Liver (tissue), 10 donors: ENCODE measurements at places on chromosomes 5 and 9.
A peak's percentile ranks its signal among the peaks of the same experiment; 100 is the strongest.

- H3K4me3 ChIP-seq: no peak overlapping the region
- H3K36me3 ChIP-seq: no peaks in the 10 kb centered on the region
These were observed 15.6 kb upstream of the FOXD1 start for GRCh38 chr5:73464016-73464745.

DNA sequence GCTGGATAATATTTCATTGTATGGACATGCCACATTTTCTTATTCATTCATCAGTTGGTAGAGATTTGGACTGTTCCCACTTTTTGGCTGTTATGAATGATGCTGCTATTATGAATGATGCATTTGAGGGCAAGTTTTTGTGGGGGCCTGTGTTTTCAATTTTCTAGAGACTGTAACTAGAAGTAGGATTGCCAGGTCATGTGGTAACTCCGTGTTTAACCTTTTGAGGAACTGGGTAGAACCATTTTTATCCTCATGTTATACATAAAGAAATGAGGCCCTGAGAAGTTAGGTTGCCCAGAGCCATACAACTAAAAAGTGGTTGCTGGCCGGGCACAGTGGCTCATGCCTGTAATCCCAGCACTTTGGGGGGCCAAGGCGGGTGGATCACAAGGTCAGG is 22.4 kb upstream of the STRBP start:
- no peaks in the 10 kb centered on the region for H3K4me1 ChIP-seq
- H3K4me3 ChIP-seq: no peak overlapping the region
- no peak for DNase-seq
- no peaks in the 10 kb centered on the region for H3K27me3 ChIP-seq
- H3K36me3 ChIP-seq: no peaks in the 10 kb centered on the region

- H3K27ac ChIP-seq: no peak overlapping the region
- peak overlapping the region; percentile 59 for H3K4me3 ChIP-seq
These were observed 1.1 kb downstream of the TESK1 start for GRCh38 chr9:35606138-35606504.

GRCh38 chr9:111114486-111114885 is 76.2 kb upstream of the LPAR1 start:
- no peak overlapping the region for H3K4me3 ChIP-seq
- H3K4me1 ChIP-seq: no peaks in the 10 kb centered on the region
- no peak for DNase-seq
- no peaks in the 10 kb centered on the region for H3K27me3 ChIP-seq
- H3K27ac ChIP-seq: no peak overlapping the region

DNA sequence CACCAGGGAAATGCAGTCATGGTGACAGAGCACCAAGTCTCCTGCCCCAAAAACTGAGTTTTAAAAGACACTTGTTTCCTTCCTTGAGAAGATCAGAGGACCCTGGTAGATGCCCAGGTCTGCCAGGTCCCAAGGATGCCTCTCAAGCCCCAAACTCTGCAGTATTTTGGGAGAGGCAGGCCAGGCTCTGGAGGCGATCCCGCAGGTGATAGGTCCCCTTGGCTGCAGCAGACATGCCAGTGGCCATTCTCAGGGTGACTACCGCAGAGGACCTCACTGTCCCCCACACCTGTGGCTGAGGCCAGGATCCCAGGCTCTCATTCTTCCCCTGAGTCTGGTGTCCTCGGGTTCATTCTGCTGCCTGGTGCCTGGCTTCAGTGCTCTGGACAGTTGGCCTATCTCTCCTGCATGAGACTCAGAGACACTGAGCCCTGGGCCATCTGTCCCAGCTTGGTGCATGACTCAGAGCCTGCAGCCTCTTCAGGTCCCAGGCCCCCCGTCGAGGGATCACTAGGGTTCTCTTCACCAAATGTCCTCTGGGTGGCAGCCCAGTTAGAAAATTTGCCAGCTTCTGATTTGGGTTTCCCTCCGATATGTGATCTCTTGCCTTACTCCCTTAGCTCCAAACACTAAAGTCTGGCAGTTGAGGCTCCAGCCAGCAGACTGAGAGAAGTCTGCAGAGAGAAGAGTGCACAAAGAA is 59.7 kb upstream of the GARNL3 start:
- H3K27ac ChIP-seq: no peak overlapping the region
- DNase-seq: no peak
- no peaks in the 10 kb centered on the region for H3K36me3 ChIP-seq
- no peaks in the 10 kb centered on the region for H3K27me3 ChIP-seq

- H3K36me3 ChIP-seq: no peaks in the 10 kb centered on the region
- no peak for DNase-seq
- H3K27ac ChIP-seq: no peak overlapping the region
- peaks cover 1% of the 10 kb centered on the region for H3K4me1 ChIP-seq
These were observed 37.5 kb downstream of the ZCCHC7 start for GRCh38 chr9:37157726-37158377.

- H3K4me1 ChIP-seq: peaks cover 57% of the 10 kb centered on the region
- H3K36me3 ChIP-seq: peaks cover 7% of the 10 kb centered on the region
- H3K27me3 ChIP-seq: no peaks in the 10 kb centered on the region
These were observed 45.7 kb downstream of the NSUN2 start for GRCh38 chr5:6587171-6587570.

- no peaks in the 10 kb centered on the region for H3K36me3 ChIP-seq
- H3K27me3 ChIP-seq: no peaks in the 10 kb centered on the region
- H3K27ac ChIP-seq: no peak overlapping the region
- H3K4me3 ChIP-seq: no peak overlapping the region
These were observed 2.3 kb upstream of the FBXW11 start for GRCh38 chr5:172008689-172009141.

DNA sequence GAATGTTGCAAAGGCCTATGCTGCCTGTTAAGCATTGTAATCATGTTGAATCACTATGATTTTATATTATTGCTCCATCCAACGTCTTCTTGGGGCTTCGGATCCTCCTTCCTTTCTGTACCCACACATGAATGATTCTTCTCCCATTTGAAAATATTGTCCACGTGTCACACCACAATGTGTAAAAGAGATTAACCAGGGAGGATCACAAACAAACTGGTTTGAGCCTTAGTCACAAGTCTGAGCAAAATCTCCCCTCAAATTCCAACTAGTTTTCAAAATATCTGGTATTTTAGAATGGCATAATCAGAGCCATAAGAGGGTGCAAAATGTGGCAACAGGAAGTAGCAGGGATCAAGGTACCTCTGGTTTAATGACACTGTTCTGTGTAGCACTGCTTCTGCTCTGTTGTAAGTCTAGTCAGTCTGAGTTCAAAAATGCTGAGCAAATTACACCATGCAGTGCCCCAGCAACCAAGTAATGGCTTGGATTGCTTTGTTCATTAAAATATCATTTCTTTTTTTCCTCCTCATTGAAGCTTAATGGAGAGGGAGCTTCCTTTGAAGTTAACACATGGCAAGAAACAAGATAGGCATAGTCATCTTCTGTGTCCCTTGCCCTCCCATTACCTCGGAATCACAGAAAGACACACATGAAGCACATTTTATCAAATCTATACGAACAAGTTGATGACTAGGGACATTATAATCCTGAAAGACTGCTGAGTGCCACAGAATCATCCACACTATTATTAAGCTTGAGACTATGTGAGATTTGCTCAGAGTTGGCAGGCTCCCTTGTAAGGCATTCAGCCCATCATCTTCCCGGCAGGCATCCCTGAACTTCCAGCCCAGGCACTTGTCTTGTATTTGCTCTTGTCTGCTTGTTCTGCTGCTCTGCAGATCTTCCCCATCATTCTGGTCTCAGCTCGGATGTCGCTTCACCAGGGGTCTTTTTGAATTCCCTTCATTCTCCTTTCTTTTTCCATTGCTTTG is 102.0 kb upstream of the PRLR start:
- H3K4me1 ChIP-seq: no peaks in the 10 kb centered on the region
- no peak overlapping the region for H3K4me3 ChIP-seq
- no peaks in the 10 kb centered on the region for H3K36me3 ChIP-seq
- H3K27me3 ChIP-seq: no peaks in the 10 kb centered on the region
- H3K27ac ChIP-seq: no peak overlapping the region

DNA sequence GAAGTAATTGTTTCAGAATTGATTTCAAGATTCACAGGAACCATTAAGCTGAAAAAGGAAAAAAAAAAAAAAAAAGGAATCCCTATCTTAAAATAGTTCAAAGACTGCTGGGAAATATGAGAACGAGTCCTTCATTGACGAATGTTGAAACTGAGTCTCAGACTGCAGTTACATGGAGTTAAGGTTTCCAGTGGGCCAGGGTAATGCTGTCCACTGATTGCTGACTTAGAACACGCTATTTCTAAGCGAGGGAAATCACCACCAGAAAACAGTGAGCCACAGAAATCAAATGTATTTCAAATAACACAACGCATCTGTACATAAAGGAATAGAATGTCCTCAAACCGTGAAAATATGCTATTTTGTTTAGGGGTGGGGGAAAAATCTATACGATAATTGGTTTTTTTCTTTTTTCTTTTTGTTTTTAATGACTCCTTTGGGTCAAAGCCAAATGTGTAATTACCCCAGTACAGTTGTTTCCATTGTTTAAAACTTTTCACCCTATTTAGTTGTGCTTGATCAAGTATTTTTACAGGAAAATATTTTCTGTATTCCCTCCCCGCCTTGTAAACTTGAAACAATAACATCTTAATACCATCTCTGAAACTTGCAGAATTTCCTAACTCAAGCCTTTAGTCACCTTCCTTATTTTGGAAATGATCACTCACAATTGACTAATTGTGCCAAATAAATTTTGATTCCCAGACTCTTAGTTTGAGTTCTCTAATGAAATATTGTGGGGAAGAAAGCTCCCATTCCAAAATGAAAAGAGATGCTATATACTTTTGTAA is 208.3 kb downstream of the MCTP1 start:
- no peak overlapping the region for H3K27ac ChIP-seq
- DNase-seq: no peak
- no peaks in the 10 kb centered on the region for H3K27me3 ChIP-seq
- H3K36me3 ChIP-seq: no peaks in the 10 kb centered on the region

DNA sequence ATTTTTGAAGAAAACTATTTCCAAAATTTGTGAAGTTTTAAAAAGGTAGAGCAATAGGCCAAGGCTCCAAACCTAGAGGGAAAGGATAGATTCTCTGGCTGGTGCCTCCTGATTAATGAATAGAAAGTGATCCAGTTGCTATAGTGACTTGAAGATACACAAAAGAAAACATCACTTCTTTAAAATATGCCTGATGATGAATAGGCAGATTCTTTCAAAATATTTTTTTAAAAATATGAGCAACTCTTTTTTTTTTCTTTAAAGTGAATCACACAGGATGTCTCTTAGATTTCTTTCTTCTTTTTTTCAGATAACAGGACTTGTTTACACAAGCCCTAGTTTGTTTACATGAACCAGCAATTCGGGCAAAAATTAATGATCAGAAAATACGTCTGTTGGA is 124.4 kb downstream of the RFK start:
- H3K27me3 ChIP-seq: no peaks in the 10 kb centered on the region
- no peak for DNase-seq
- peak overlapping the region; percentile 13 for H3K27ac ChIP-seq
- no peaks in the 10 kb centered on the region for H3K36me3 ChIP-seq
